ENCODE measurements at places on chromosomes 2 and 18. TPM values are rescaled to one million over a fixed set of nuclear protein-coding genes. Genes with fewer than 3 reads are reported as not detected.

- peaks cover 11% of the 10 kb centered on the region for H3K36me3 ChIP-seq
- no peaks in the 10 kb centered on the region for H3K27me3 ChIP-seq
- H3K27ac ChIP-seq, result peak overlapping the region; percentile 89
These were observed 694 bp downstream of the CFAP36 start for GRCh38 chr2:55519938-55520885.

DNA sequence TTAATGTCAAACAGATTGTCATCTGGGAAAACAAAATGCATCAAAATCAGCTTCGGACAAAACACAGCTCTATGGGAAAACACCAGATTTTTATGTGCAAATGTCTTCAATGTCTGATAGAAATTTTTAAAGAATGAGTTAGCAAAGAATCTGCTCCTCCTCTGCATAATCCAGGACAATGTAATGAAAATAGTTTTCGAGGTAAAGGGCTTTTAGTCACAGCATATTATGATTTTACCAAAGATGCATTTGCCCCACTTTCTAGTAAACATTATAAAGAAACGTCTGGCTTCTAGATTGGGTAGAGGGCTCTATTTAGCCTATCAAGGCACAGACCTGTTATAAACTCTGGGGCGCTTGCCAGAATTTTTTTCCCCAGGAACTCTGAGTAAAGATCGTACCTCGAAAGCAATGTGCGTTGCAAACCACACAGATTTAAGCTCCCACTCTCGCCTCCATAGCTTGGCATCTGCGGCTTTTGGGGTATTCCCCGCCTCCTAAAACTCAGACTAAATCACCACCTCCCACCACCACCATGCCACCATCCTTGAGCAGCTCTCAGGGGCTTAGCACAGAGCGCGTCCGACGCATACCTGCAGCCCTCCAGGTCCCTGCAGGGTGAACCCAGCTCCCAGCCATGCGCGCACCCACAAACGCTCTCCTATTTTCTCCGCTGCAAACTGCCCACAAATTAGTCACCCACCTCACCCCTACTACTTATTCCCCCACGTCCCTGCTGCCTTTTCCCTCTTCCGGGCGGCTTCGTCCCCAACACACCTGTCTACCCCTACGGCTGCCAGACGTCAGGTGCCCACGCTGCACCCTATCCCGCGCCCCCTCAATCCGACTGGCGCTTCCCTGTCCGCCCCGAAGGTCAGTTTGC is 829 bp downstream of the ACVR1C start:
- H3K4me3 ChIP-seq, result peak overlapping the region; percentile 46
- H3K4me1 ChIP-seq, result no peaks in the 10 kb centered on the region
- no peak overlapping the region for H3K27ac ChIP-seq
- H3K36me3 ChIP-seq, result no peaks in the 10 kb centered on the region
- peaks cover 8% of the 10 kb centered on the region for H3K27me3 ChIP-seq
- DNase-seq, result no peak

DNA sequence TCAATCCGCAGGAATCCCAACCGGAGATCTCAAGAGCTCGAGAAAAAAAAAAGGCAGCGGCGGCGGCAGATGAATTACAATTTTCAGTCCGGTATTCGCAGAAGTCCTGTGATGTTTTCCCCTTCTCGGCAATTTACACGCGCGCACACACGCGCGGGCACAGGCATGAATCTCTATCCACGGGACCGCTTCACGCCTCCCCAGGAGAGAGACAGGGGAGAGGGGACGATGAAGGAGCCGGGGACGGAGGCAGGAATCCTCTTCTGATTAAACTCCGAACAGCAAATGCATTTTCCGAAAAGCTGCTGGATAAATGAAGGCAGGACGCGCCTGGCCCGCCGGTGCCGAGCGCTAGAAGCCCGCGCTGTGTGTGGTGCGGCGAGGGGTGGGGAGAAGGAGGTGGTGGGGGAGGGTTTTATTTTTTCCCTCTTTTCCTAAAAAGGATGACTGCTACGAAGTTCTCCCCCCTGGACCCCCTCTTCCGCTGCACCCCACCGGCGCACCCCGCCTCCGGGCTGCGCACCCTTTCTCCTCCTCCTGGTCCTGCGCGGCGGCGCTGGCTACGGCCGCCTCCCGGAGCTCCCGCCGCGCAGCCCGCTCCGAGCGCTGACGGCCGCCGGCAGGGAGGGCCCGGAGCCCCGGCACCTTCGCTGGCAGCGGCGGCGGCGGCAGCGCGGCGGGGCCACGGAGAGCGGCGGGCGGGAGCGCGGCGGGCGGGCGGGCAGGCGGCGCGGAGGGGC is at the start of gene BCL2:
Gene BCL2, minus strand, starts transcription at position 387 of the 740 bp plus-strand sequence.
- peak within 1 kb of the TSS; percentile 53 for H3K4me3 ChIP-seq
- no peaks in the 10 kb centered on the region for H3K27me3 ChIP-seq
- H3K4me1 ChIP-seq, result peaks cover 12% of the 10 kb centered on the region
- H3K27ac ChIP-seq, result peak within 1 kb of the TSS; percentile 71
- DNase-seq, result peak; percentile 39

Gene DPYSL5
- not detected for total RNA-seq

GRCh38 chr2:183536714-183537113 is 412.5 kb downstream of the NUP35 start:
- H3K27ac ChIP-seq, result no peak overlapping the region
- no peak for DNase-seq
- H3K4me3 ChIP-seq, result no peak overlapping the region
- H3K27me3 ChIP-seq, result no peaks in the 10 kb centered on the region
- H3K4me1 ChIP-seq, result no peaks in the 10 kb centered on the region

Gene BARD1
- total RNA-seq, result 14.4 TPM

Gene FEV
- total RNA-seq, result not detected

DNA sequence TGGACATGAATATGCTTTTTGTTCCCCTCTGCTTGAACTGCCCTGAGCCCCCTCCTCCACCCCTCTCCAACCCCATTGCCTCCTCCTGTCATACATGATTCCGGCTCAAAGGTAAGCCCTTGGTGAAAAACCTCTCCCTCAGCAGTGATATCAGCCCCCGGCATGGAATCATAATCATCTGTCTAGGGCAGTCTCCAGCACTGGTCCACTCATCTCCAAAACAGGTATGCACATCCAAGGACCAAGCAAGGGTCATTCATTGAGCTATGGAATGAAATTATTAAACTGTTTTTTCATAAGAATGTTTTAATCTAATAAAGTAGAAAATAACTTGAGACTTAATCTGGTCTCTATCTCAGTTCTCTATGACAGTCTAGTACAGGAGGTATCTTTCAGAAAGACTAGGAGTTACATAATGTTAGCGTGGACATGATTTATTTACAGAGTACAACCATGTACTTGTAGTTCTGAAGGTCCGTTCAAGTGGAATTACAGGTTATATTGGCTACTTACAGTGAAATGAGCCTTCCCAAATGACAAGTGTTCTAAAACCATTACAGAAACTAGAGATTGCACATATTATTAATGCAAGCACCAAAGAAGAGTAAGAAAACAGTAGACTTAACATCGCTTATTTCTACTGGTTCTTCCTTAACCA is 75.2 kb downstream of the ACVR1 start:
- H3K4me3 ChIP-seq, result no peak overlapping the region
- DNase-seq, result no peak
- H3K27ac ChIP-seq, result no peak overlapping the region
- H3K27me3 ChIP-seq, result no peaks in the 10 kb centered on the region
- no peaks in the 10 kb centered on the region for H3K4me1 ChIP-seq
- peaks cover 12% of the 10 kb centered on the region for H3K36me3 ChIP-seq

DNA sequence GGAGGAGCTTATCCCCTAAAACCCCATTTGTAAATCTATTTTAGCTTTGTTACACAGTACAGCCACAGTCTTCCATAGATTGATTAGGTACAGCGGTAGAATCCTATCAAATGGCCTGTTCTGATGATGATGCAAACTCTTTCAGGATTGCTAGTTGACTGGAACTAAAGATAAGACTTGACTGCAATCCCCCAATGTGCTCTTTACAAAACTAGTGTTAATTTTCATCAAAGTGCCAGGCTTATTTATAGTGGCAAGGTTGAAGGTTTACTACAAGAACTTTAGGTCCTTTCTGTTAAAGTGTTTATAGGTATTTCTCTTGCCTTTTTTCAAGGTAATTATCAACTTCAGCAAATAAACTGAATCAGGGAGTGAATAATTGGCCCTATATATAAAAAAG is 9.0 kb upstream of the OTX1 start:
- peaks cover 19% of the 10 kb centered on the region for H3K36me3 ChIP-seq
- no peak overlapping the region for H3K4me3 ChIP-seq
- H3K4me1 ChIP-seq, result no peaks in the 10 kb centered on the region
- DNase-seq, result no peak
- no peak overlapping the region for H3K27ac ChIP-seq
- H3K27me3 ChIP-seq, result peaks cover 9% of the 10 kb centered on the region

Gene RGPD4
- 0.29 TPM for total RNA-seq

DNA sequence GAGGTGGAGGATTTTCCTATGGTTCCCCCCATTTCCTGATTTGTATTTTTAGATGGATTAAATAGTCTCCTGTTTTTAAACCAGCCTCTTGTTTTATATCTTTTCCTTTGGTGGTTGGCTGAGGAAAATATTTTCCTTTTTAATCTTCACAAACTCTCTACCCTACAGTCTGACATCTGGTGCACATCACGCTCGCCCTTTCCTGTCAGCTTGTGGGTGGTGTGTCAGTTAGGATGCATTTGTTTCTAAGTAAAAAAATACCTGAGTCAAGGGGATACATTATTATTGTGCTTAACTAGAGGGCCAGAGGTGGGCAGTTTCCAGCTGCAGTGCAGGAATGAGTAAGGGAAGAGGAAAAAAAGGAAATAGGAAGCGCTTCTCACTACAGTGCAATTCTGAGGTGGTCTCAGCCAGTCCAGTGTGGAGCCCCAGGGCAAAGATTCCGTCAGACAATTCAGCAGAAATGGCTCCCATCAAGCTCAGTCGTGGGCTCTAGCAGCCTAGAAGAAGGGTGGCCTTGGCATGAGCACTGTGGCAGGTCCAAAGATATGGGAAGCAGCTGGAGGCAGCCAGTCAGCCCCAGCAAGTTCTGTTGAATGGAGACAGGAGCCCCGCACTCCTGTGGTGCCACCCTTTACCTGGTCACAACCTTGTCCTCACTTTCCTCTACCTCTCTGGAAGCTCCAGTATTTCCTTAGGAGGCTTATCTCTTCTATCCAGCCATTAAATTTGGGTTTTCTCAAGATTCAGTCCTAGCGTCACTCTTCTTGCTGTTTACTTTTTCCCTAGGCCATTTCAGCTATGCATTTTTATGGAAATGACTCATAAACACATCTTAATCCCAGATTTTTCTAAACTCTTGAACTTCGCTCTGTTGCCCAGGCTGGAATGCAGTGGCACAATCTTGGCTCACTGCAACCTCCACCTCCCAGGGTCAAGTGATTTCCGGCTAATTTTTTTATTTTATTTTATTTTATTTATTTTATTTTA is 18.5 kb downstream of the SFTPB start:
- H3K4me3 ChIP-seq, result no peak overlapping the region
- DNase-seq, result no peak

- no peaks in the 10 kb centered on the region for H3K36me3 ChIP-seq
- H3K27ac ChIP-seq, result no peak overlapping the region
- H3K4me3 ChIP-seq, result peak overlapping the region; percentile 62
These were observed 1.3 kb downstream of the HS6ST1 start for GRCh38 chr2:128317181-128317898.

Gene DPY30
- total RNA-seq, result 64.1 TPM

Gene NOSTRIN
- 26.4 TPM for total RNA-seq

- H3K27me3 ChIP-seq, result no peaks in the 10 kb centered on the region
- no peaks in the 10 kb centered on the region for H3K36me3 ChIP-seq
- no peak overlapping the region for H3K27ac ChIP-seq
- no peak overlapping the region for H3K4me3 ChIP-seq
- no peaks in the 10 kb centered on the region for H3K4me1 ChIP-seq
These were observed 34.5 kb upstream of the LRRC30 start for GRCh38 chr18:7196421-7196820.

GRCh38 chr18:24659827-24660720 is 199.6 kb downstream of the HRH4 start:
- no peaks in the 10 kb centered on the region for H3K36me3 ChIP-seq
- no peaks in the 10 kb centered on the region for H3K27me3 ChIP-seq
- DNase-seq, result peak; percentile 85
- peak overlapping the region; percentile 10 for H3K27ac ChIP-seq
- no peak overlapping the region for H3K4me3 ChIP-seq
- peaks cover 13% of the 10 kb centered on the region for H3K4me1 ChIP-seq

- H3K27ac ChIP-seq, result no peak overlapping the region
- no peaks in the 10 kb centered on the region for H3K4me1 ChIP-seq
- H3K27me3 ChIP-seq, result no peaks in the 10 kb centered on the region
- H3K36me3 ChIP-seq, result no peaks in the 10 kb centered on the region
- no peak overlapping the region for H3K4me3 ChIP-seq
These were observed 14.5 kb upstream of the ATG16L1 start for GRCh38 chr2:233236820-233237589.

Gene C2orf92
- total RNA-seq, result 8.9 TPM

- H3K4me1 ChIP-seq, result no peaks in the 10 kb centered on the region
- no peaks in the 10 kb centered on the region for H3K36me3 ChIP-seq
- H3K27me3 ChIP-seq, result no peaks in the 10 kb centered on the region
- H3K4me3 ChIP-seq, result no peak overlapping the region
- DNase-seq, result no peak
These were observed 90.8 kb upstream of the MEIS1 start for GRCh38 chr2:66344087-66344663.

Gene NCKAP5
- total RNA-seq, result 9.3 TPM

Gene FKBP7
- 25.9 TPM for total RNA-seq

- no peak overlapping the region for H3K4me3 ChIP-seq
- H3K27me3 ChIP-seq, result no peaks in the 10 kb centered on the region
- H3K36me3 ChIP-seq, result no peaks in the 10 kb centered on the region
- no peak overlapping the region for H3K27ac ChIP-seq
- DNase-seq, result no peak
- no peaks in the 10 kb centered on the region for H3K4me1 ChIP-seq
These were observed 682.5 kb downstream of the MBD2 start for GRCh38 chr18:53541924-53542323.

DNA sequence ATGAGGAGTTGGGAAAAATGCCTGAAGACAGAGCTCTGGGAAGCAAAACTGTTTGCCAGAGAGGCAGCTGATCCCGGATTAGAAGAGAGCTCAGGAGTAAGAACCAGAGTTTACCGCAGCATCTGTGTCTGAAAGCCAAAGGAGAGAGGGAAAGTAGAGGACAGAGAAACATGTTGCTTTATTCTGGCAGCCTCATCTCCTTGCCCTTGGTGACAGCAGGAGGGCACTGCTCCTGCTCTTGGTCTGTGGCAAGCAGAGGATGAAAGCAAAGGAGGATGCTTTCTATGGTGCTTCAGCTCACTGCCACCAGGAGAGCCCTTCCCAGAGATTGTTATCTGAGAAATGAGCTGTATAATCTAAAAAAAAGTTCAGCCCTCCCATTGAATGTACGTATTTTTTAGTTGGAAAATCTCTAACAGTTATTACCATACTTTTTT is 7.7 kb downstream of the SLC1A4 start:
- peaks cover 16% of the 10 kb centered on the region for H3K4me1 ChIP-seq
- no peaks in the 10 kb centered on the region for H3K36me3 ChIP-seq
- no peaks in the 10 kb centered on the region for H3K27me3 ChIP-seq
- no peak overlapping the region for H3K27ac ChIP-seq
- no peak overlapping the region for H3K4me3 ChIP-seq

DNA sequence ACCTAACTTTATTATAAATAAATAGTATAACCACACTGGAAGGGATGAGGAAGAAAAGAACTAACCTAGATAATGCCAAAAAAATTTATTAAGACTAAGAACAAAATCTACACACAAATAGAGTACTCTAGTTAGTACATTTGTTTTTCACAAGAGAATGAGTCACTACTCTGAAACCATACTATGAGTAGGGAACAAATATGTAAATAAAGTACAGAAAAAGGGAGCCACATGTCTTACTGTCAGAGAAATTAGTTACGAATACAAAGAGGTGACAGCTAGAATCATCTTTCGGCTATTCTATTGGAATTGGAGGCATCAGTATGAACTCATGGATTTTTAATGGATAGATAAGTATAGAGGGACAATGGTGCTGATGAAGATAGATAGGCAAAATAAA is 150.5 kb downstream of the COPS8 start:
- no peaks in the 10 kb centered on the region for H3K27me3 ChIP-seq
- DNase-seq, result no peak
- H3K27ac ChIP-seq, result peak overlapping the region; percentile 46
- H3K4me3 ChIP-seq, result no peak overlapping the region
- no peaks in the 10 kb centered on the region for H3K4me1 ChIP-seq
- no peaks in the 10 kb centered on the region for H3K36me3 ChIP-seq

All from left lung (tissue), 14 donors.